ENCODE measurements at places on chromosomes 3 and 15.

- no peak for DNase-seq
Measured at GRCh38 chr3:179229177-179229576, 21.7 kb downstream of the KCNMB3 start.

- DNase-seq: peak; percentile 36
Measured at GRCh38 chr3:107062787-107063186, 314.5 kb upstream of the CCDC54 start.

DNA sequence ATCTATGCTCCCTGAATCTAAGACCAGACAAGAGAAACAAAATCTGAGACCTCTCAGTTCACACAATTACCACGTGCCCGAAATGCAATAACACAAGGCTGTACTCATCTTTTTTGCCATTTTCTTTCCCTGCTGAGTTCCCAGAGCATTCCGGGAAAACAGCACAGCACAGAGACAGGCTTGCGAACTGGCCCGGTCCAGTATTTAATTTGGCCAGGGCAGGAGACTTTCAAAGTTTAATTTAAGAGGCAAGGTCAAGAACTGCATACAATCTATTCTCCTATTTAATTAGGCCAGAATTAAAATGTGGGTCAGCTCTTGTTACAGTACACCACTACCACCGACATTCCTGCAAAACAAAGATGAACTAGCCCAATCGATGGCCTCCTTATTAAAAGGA is 87.5 kb upstream of the SNRPA1 start:
- DNase-seq: no peak

DNA sequence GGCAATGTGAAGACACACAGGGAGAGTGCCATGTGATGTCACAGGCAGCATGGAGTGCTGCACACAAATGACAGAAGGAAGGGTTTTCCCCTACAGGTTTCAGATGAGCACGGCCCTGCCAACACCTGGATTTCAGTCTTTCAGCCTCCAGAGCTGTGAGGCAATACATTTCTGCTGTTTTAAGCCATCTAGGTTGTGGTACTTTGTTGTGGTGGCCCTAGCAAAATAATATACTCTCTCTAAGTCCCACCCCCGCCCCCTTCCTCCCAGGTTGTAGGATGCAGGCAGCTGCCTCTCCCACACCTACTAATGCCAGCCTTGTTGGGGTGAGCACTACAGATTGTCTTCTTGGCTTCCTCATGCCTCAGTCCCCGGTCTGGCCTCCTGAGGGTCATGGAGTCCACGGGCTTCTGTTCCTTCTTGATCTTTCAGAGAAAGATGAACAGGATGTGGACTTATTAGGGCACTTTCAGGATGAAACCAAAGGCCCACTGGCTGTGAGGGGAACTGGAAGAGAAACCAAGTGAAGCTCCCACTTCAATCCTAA is 180.0 kb downstream of the CD47 start:
- DNase-seq: no peak

- DNase-seq: no peak
Measured at GRCh38 chr3:194128202-194128918, 7.6 kb upstream of the HES1 start.

DNA sequence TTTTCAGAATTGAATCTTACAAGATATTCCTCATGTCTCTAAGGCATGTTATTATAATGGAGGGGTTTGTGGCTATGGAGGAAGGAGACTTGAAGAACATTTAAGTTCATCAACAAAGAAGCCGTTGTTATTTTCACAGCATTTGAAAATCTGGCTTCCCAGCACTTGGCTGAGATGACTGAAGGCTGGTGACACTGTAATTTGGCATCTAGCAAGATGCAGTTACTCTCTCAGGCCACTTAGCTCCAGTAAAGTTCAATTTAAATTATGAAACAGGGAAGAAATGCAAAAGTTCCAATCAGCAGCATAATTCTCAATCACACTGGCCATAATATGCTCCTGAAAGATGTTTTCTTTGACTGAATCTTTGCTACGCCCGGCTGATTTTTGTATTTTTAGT is 139.4 kb upstream of the NUDT16 start:
- DNase-seq: peak; percentile 15

- DNase-seq: no peak
Measured at GRCh38 chr3:137787529-137787928, 23.4 kb downstream of the SOX14 start.

DNA sequence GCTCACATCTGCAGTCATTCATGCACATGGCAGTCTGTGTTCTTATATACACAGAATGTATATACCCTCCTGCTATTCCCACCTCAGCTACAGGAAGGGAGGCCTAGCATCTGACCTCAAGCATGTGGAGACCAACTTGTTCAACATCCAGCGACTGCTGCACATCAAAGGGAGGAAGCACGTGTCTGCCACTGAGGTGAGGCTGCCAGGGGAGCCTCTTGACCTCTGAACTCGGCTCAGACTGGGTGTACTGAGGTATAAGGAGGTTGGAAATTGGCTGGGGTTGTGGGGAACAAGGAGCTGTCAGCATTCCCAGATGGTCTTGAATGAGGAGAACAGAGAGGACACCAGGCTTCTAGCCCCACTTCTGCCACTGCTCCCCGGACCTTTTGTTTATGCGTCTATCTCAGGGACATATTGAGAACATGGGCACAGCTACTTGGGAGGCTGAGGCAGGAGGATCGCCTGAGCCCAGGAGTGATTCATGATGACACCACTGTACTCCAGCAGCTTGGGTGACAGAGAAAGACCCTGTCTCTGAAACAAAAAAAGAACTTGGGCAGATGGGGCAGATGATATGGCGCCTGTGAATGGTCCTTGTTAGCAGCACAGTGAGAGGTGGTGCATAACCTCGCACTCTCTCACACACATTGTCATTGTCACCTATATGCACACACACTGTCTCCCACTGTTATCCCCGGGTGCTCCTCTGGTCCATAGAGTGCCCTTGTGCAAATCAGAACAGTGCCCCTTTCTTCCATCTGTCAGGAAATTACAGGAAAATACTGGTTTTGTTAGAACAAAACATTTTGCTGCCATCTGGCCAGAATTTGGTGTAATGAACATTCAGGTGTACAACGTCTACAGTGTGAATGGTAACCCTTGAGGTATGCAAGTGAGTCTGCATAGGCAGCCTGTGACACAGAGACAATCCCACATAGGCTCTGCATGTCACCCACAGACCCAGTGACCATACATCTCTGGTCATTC is 5.4 kb downstream of the VILL start:
- no peak for DNase-seq

- DNase-seq: peak; percentile 72
Measured at GRCh38 chr3:167684388-167684993, 30.7 kb upstream of the WDR49 start.

- peak; percentile 64 for DNase-seq
Measured at GRCh38 chr3:138180375-138181029, 5.8 kb upstream of the DBR1 start.

DNA sequence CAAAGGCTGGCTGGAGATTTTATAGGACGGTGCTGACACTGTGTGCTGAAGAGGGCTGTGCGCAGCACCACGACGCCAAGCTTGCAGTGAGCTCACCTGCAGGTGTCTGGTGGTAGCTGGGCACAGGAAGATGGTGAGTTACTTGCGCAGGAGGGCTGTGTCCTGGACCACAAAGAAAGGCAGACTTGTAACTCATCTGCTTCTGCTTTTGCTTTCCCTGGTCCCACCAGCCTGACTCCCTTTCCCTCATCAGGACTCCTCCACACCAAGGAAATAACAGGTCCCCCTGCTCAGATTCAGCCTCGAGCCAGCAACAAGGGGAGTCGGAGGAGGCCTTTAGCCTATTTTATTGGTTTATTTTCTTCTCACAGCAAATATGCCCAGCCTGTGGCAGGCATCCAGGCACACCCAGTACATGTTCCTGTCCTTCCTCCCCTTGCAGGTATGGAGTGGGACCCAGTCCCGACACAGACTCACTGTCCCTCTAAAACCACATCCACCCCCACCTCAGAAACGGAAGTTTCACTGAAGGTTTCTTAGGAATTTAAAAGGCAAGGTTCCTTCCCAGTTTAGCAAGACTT is 35.6 kb upstream of the FLNB start:
- peak; percentile 54 for DNase-seq

DNA sequence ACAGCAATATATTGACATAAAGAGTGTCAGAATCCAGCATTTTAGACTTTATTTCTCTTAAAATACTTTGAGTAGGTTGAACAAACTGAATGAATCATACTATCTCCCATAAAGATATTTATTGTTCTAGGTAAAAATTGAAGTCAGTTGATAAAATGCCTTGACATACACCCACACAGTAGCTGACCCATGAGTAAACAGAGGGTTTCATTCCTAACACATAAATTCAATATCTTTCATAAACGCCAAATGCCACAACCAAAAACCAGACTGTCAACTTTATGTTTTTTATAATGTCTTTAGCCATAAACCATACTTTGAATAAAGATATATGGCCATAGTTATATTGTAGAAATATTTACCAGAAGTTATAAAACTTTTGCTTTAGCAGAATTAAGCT is 742.4 kb downstream of the NAALADL2 start:
- DNase-seq: no peak

DNA sequence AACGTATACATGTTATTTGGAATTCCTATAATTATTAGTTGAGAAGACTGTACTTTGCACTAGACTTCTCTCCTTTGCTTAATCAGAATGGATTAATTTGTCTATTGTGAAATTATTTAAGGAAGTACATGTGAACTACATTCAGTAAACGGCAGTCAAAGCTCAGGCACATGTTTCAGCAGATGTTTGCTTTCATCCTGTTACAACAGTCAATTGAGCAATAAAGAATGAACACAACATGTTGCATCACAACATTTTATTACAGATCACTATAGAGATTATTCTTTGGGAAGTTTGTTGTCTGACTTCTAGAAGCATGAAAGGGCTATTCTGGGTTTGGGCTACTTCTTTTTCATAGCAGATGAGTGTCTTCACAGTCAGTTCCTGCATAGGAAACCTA is 39.2 kb downstream of the RAB27A start:
- no peak for DNase-seq

GRCh38 chr15:67413770-67414390 is 107.1 kb upstream of the C15orf61 start:
- peak; percentile 94 for DNase-seq

- DNase-seq: no peak
Measured at GRCh38 chr15:27292641-27293040, 321.7 kb downstream of the GABRG3 start.
